ENCODE measurements at places on chromosomes 11 and 22. TPM values are rescaled to one million over a fixed set of nuclear protein-coding genes. Genes with fewer than 3 reads are reported as not detected.

DNA sequence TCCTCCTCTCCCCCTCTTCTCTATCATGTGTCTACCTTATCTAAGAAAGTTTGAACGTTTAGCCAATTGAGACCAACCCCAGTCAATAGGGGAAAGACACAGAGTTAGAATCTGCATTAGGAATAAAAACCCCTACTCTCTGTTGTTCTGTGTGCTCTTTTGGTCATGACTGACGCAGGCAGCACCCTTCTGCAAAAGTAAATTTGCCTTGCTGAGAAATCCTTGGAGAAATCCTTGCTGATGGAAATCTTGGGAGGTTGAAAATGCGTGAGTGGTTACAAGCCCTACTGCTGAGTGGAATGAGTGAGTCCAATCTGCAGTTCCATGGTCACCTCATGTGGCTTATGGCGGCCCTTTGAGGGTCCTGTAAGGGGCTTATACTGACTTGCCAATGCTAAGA, 145.2 kb downstream of the AASDHPPT start:
- no peak for DNase-seq

DNA sequence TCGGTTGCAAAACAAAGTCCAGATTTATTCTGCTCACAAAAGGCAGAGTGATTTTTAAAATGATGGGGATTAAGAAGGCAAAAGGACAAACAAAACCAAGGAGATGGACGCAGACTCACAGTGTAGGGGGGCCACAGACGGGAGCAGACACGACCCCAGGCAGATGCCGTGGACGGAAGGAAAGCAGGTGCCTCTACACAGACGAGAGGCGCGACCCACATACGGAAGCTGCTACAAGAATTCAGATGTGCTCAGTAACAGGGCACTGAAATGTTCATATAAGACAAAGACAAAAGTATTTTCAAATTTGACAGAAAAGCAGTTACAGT, 148.9 kb downstream of the BRD1 start:
- no peak for DNase-seq

DNA sequence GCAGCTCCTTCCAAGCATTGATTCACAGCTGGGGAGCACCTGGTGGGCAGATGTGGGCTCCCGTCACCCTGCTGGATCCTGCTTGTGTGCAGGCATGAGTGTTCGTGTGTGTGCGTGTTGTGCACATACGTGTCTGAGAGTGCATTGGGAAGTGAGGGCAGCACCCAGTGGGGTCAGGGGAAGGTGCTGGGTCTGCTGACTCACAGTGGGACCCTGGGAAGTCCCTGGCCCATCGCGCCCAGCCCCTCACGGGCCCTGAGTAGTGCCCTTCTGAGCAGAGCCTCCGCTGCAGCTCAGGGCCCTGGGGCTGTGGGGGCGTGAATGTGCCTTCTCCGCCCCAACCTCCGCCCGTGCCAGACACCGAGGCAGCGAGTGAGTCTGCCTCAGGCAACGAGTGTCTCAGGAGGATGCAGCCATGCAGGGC, 36.8 kb downstream of the WNT11 start:
- DNase-seq, result no peak

DNA sequence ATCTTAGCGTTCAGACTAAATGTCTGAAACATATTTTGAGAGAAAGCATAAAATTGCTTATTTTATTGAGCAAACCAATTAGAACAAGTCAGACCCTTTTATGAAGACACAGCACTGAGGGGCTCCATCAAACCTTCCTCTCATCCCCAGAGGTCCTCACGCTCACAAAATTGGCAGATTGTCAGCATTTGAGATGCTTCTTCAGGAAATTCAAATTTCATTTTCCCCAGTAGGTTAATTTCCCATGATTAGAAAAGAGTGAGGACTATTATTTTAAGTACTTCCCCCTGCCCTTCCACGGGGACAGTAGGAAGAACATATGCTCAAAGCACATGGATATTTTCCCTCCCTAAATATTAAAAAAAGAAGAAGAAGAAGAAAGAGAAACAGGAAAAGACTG, 851.8 kb downstream of the BRD1 start:
- DNase-seq, result no peak

DNA sequence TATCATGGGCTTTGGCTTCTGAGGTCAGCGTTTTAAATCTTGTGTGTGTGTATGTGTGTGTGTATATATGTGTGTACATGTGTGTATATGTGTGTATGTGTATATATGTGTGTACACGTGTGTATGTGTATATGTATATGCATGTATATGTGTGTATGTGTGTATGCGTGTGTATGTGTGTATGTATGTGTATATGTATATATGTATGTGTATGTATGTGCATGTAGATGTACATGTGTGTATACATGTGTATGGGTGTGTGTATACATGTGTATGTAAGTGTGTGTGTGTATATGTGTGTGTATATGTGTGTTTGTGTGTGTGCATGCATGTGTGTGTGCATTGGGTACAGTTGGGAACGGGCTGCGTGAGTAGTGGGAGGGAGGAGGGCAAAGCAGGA, 123.0 kb downstream of the ST3GAL4 start:
- no peak for DNase-seq

DNA sequence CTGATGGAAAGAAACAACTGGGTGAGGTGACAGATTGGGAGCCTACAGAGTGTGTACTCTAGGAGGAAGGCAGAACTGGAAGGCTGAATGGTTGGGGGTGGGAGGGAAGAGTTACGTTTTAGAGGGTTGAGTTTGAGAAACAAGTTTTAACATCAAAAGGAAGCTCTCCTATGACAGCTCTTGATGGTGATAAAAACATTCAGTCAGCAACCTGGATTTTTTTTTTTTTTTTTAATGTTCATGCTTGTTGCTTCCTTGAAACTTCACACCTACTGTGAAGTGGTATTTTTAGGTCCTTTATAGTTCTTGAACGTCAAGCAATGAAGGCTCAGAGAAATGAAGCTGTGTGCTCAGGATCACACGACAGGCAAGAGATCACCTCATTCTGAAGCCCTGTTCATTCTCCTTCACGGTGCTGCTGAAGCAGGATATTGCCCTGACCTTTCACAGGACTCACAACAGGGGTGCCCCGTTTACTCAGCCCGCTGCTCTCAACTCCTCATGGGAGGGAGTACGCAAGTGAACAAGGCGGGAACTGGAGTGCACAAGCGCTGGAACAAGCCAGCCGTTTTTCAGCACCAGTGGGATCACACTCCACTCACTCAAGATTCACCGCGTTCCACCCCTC, 1.6 kb upstream of the TMEM109 start:
- no peak for DNase-seq

- no peak for DNase-seq
These were observed 278.2 kb downstream of the DLG2 start for GRCh38 chr11:85348945-85349344.

MICAL2 gene
- 1.1 TPM for total RNA-seq

CLDN5 gene
- total RNA-seq, result 1.0 TPM

Data from neural crest cell (in vitro differentiated cells).